NK-92 treated with Interleukin-12 subunit alpha and Interleukin-12 subunit beta, amount 100 ng/mL, for 24 hours (cell line): ENCODE measurements at places on chromosomes 16 and 17.
A peak's percentile ranks its signal among the peaks of the same experiment; 100 is the strongest.

GRCh38 chr17:740240-741017 is 8.0 kb downstream of the TLCD3A start:
- DNase-seq: no peak

GRCh38 chr16:48280546-48280945 is 33.2 kb upstream of the ABCC11 start:
- DNase-seq: no peak

GRCh38 chr16:77660311-77660710 is 62.0 kb upstream of the NUDT7 start:
- DNase-seq: no peak

GRCh38 chr17:33131620-33132019 is 140.0 kb downstream of the SPACA3 start:
- no peak for DNase-seq

DNA sequence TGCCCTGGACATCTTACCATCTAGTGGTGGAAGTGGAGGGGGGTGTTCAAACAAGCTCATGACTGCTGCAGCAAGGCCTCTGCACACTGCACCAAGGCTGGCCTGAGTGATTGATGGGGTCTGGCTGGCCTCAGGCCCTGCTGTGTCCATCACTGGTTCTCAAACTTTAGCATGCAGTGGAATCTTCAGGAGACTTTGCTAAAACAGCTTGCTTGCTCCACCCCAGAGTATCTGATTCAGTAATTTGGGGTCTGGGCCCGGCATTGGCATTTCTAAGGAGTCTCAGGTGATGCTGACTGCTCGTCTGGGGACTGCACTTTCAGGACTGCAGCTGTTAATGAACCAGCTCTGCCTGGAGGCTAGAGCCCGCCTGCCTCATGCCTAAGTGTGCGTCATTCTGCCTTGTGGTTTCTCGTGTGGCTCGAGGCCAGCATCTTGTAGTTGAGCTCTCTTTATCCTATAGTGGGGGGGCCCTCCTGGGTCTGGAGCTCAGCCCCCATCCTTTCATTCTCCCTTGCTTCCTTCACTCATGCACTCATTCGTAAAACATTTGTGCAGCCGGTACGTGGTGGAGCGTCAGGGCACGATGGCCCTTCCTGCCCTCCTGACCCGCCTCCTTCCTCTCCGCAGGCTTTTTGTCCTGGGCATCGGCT is 4.1 kb downstream of the MGAT5B start:
- peak; percentile 39 for DNase-seq

GRCh38 chr17:31902693-31903092 is 1.2 kb upstream of the UTP6 start:
- no peak for DNase-seq

- no peak for DNase-seq
These were observed 50.2 kb upstream of the SLC12A3 start for GRCh38 chr16:56814537-56815432.

GRCh38 chr17:72387487-72387886 is 266.7 kb downstream of the SOX9 start:
- no peak for DNase-seq

DNA sequence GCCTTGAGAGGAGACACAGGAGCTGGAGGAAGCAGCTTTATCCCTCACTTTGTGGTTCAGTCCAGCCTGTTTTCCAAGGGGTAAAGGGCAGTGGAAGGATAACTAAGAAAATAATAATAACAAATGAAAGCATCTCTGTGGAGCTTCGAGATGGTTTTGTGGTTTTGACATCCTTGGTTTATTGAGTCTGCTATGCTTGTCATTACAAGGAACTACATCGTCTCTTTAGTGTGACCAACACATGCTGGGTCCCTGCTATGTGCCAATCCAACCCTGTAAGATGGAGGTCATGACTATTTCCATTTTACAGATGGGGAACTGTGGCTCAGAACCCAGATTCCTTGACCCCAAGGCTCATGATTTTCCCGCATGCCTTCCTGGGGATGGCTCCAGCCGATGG is 124.8 kb downstream of the MRM1 start:
- no peak for DNase-seq

- DNase-seq: no peak
These were observed 83.9 kb upstream of the IRX3 start for GRCh38 chr16:54370278-54371040.

DNA sequence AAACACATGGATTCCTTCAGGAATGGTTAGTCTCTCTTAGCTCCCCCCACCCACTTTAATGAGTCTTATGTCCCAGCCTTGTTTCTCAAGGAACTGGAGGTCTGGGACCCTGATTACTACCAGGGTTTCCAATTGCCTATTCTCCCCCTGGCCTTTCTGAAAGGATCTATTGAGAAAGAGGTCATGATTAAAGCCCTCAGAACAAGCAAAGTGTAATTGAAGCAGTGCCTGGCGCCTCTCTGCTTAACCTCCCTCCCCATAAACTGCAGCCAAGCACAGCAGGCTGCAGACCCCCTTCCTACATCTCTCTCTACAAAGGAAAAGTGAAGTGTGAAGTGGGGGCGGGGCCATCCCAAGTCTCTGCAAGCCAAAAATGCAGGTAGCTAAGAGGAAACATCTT is 159.7 kb upstream of the CDH11 start:
- no peak for DNase-seq

DNA sequence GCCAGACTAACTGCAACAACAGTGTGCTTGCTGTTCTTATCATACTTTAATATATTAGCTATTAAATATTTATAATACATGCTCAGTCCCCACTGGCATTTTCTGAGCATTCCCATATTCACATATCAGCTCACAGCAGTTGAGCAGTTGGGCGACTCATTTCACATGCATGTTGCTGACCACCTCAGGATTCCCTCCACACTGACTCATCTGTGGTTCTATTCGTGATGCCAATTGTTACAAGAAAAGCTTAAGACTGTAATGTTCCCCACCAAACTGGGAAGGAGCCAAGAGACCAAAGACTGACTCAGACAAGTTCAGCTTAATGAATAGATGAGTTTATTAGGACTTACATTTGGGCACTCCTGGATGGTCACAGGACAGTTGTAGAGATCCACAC is 100.3 kb upstream of the KIF2B start:
- no peak for DNase-seq

DNA sequence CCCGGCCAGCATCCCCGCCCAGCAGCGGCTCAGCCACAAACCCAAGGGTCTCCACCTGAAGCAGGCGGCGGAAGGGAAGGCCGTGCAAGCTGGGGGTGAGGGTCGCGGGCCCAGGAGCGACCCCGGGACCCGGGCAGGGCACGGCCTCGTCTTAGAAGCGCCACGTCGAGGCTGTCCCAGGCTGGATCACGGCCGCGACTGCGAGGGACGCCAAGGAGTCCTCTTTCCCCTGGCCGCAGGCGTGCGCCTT is 538 bp upstream of the CCNF start:
- DNase-seq: no peak

DNA sequence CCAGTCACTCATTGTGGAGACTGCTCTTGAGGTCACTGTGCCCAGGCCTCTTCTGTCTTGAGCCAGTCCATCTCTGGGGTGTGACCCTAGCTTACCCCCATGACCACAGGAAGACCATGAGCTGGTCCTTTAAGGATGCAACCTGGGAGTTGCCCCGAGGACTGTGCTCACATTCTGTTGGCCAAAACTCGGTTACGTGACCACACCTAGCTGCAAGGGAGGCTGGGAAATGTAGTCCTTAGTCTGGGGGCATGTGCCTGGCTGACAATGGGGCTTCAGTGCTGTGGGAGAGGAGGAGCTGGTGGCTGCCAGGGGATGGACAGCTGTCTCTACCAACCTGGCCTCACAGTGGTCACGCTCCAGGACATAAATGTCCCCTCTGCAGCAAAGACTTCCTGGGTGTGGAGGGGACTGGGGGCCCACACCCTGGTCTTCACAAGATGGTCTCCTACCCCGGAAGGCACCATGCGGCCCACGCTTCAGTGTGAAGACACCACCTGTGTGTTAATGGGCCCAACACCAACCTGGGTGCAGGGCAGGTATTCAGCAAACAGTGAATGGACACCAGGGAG is 55.4 kb downstream of the JPH3 start:
- DNase-seq: no peak

DNA sequence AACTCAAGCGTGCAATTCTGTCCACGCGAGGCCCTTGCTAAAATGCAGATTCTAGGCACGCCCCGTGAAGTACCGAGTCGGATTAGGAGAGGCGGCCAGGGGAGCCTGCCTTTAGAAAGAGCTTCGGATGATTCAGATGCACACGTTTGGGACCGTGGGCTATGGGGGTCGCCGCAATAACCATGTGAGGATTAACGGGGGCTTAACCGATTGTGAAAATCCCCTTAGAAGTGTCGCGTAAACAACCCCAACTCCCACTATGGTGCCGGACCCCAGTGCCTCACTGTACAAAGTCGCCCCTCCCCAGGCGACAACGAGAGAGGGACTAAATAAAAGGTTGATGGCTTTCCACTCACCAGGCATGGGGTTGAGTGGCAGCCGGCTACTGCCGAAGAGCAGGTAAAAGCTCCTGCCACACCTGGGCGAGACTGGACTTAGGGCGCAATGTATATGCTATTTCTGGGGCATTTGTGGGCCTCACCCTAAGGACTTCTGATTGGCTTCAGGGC is 635 bp upstream of the SP2 start:
- no peak for DNase-seq

- no peak for DNase-seq
These were observed 25.9 kb upstream of the LYRM9 start for GRCh38 chr17:27919079-27919478.

DNA sequence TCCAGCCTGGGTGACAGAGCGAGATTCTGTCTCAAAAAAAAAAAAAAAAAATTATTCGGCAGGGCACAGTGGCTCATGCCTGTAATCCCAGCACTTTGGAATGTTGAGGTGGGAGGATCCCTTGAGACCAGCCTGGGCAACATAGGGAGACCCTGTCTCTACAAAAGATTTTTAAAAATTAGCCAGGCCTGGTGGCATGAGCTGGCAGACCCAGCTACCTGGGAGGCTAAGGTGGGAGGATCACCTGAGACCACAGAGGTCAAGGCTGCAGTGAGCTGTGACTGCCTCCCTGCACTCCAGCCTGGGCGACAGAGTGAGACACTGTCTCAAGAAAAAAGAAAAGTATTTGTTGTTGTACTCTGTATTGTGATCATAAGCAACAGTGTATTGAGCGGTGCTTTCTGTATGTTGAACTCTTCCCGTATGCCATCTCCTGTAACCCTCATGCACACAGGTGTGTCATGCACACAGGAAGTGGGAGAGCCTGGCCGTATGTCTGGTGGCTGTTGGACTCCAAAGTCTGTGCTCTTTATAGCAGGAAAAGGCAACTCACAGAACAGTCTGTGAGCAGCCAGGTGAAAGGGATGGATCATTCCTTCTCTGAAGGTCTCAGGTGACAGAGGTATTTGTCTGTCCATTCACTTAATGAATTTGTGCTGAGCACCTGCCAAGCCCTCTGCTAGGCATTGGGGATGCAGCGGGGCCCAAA is 17.1 kb downstream of the CDH1 start:
- DNase-seq: no peak

GRCh38 chr16:6317934-6318333 is 1014.7 kb upstream of the RBFOX1 start:
- no peak for DNase-seq

DNA sequence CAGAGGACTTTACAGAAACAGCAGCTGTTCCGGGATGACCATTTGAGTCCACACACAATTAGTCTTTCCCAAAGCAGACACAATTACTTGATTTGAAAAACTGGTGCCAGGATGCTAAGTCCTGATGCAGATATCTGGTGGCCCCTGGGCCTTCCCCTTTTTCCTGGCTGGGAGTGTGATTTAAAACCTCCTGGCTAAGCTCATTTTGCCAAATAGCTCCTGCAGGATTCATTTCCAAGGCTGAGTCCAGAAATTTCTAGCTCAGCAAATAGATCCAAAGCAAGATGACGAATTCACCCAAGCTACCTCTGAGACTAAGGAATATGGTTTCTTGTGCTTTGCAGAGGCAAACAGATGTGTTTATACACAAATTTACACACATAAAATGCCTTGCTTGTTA is 422.2 kb downstream of the CA10 start:
- no peak for DNase-seq

GRCh38 chr17:40921026-40921425 is 16.4 kb downstream of the KRT23 start:
- no peak for DNase-seq

GRCh38 chr17:3773511-3773910 is 27.5 kb downstream of the ITGAE start:
- DNase-seq: no peak

GRCh38 chr16:12876778-12877177 is 24.6 kb upstream of the SHISA9 start:
- no peak for DNase-seq

DNA sequence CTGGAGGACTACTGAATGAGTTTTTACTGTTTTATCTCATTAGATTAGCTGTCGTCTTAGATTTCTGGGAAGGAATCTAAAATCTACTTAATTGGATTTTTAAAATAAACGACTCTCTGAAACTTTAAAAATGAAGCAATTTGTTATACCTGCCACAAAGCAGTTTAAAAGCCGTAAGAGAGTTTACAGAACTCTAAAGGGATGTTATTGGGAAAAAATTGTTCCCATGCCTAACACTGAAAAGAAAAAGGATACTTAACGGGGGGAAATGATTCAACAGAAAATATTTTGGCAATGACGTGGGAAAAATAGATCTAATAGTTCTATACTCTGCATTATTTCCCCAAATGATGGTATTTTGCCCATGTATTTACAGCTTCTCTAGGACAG is 27.0 kb downstream of the ARHGAP17 start:
- no peak for DNase-seq

GRCh38 chr16:67430504-67430976 is 381 bp upstream of the HSD11B2 start:
- no peak for DNase-seq

GRCh38 chr16:67158637-67159600 is 790 bp downstream of the TRADD start:
- DNase-seq: no peak

GRCh38 chr16:70444249-70445063 is 5.6 kb upstream of the ST3GAL2 start:
- no peak for DNase-seq

GRCh38 chr17:802901-803881 is 21.0 kb downstream of the MRM3 start:
- DNase-seq: no peak

- DNase-seq: no peak
These were observed 153.9 kb downstream of the HS3ST3B1 start for GRCh38 chr17:14454746-14455145.

DNA sequence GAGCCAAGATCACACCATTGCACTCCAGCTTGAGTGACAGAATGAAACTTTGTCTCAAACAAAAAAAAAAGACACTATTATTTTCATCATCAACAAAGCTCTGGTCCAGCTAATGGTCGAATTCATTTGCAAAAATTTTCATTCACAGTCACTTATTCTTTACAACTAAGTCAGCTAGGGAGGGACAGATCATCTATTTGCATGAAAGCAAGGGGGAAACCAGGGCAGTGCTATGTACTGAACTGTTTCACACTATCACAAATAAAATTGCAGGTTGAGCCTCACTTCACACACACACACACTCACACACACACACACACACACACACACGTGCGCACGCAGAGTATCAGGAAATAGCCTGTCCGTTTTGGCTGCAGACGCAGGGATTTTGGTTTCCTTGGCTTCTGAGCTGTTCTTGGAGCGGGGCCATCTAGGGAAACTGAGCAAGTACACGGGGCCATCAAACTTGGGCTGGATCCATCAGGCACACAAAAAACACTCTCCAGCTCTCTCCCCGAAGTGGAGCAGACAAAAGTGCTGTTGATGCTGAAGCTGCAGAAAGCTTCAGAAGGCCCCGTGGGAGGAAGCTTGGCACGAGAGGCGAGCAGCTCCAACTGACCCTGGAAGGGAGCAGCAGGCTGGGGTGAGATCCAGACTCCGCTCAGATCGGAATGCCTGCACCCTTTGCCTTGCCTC is 44.3 kb upstream of the HELZ start:
- no peak for DNase-seq

GRCh38 chr16:46688101-46688653 is 801 bp downstream of the VPS35 start:
- no peak for DNase-seq

GRCh38 chr16:2095918-2096582 is 39.6 kb downstream of the PKD1 start:
- no peak for DNase-seq
